ENCODE measurements at places on chromosomes 2 and 18.
A peak's percentile ranks its signal among the peaks of the same experiment; 100 is the strongest.

GRCh38 chr2:67393237-67393636 lies 3.9 kb upstream of the ETAA1 start:
- DNase-seq = no peak

DNA sequence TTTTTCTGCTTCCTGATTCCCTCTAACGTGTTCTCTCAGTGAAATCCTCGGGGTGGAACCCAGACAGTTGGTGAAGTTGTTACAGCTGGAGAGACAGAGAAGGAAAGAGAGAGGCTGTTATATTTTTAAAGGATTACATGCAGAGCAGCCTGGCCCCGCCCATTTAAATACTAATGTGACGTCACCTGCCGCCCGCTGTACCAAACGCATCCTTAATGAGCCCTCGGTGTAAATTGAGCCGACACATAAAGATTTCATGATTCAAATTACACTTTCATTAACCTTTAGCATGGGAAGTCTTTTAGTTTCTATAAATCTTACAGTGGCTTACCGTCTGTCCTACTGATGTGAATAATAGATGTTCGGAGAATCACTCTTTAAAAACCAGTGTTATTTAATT lies 164.0 kb upstream of the SIX3 start:
- DNase-seq = no peak

DNA sequence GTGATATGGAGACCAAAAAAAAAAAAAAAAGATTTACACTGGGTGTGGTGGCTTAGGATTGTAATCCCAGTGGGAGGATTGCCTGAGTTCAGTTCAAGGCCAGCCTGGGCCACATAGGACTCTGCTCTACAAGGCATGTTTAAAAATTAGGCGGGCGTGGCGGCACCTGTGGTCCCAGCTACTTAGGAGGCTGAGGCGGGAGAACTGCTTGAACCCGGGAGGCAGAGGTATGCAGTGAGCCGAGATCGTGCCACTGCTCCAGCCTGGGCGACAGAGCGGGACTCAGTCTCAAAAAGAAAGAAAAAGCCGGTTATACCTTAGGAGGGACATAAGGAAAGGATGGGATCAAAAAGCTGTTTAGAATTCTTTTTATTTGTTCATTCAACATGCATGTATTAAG lies 707 bp upstream of the SPDYA start:
- no peak for DNase-seq

- no peak for DNase-seq
These were observed 104.7 kb downstream of the VSNL1 start for GRCh38 chr2:17644997-17645720.

- DNase-seq = no peak
These were observed 7.6 kb downstream of the GPR148 start for GRCh38 chr2:130736487-130736886.

DNA sequence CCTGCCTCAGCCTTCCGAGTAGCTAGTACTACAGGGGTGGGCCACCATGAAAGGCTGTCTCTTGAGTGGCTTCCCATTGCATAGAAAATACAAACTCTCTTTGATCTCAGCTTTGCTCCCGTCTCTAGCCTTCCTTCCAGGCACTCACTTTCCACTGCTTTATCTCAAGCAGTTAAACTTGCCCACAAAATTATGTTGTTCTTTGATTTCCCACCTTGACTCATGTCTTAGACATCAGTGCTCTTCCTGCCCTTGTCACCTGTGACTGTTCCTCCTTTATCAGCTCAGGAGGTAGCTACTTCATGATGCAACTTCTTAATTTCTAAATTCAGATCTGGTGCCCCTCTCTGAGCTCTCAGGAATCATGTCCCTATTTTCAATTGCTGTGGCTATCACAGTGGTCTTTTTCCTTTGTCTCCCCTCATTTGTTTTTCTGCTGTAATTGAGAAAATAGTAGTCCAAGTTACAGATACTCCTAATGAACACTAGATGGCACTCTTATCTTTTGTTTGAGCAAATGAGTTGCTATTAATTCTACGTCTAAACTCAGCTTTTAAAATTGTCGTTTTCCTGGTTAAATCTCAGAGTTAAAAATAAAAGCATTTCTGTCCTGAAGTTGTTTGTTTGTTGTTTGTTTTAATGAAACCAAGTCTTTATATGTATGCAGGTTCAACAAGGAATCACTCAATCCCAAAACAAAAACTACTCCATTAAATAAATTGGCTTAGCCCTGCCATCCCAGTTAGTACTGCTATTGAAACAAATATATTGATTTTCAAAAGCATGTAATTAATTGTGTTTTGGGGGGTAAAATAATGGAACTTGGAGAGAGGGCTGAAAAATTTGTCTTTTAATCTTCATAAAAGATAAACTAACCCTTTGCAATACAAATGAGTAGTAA lies 46.9 kb upstream of the GREB1L start:
- no peak for DNase-seq

DNA sequence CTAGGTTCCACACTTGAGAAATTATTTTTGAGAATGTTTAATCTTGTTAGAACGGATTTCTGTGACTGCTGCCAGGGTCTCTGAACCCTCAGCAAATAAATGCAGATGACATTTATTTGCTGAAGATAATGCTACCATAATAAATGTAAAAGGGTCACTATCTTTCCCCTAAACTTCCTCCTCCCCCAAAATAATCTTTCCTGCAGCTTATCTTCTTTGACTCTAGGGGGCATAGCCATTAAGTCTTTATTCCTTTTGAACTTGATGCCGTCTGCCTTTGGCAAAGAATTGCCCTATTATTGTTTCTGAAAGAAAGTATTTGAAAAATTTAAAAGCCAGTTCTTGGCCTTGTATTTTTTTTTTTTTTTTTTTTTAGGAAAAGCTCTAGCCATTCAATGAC lies 63.6 kb upstream of the ACSL3 start:
- no peak for DNase-seq

- DNase-seq = no peak
These were observed 8.9 kb downstream of the FBXO36 start for GRCh38 chr2:229931241-229931640.

DNA sequence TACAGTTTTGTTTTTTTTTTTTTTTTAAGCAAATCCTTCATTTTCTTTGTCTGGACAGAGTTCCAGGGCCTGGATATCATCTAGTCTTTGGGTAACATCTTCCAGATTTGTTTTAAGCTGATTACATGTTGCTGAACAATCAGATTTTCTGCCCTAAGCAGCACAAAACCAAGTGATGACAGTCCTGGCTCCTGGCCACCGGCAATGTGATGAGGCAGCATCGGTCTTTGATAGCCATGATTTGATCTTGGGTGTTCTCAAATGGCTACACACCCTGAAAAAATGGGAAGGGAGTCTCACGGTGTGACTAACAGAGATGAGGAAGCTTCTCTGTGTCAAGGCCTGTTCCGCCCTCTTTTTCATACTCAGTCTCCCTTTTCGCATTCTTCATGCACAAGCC lies 708.6 kb upstream of the ZEB2 start:
- no peak for DNase-seq

DNA sequence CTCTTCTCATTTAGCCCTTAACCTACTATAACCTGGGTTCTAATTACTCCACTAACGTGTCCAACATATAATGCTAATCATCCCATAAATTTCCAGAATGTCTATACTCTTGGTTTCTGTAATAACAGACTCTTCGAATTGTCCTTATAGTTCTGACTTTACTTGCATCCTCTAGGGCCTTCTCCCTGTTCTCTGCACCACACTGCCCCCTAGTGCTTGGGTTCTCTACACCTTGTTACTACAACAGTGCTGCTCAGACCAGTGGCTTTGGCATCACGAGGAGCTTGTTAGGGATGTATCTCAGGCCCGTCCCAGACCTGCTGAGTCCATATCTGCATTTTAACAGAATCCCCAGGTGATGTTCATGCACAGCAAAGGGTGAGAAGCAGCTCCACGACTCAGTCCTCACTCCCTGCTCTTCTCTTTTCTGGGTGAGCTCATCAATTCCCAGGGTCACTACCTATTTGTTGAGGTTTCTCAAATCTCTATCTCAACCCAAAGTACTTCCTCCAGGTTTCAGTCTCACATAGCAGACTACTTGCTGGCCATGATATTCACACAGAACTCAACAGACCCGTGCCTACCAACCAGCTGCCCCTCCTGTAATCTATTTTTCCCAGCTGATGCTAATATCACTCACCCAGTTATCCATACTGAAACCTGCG lies 14.5 kb upstream of the DDX1 start:
- peak; percentile 88 for DNase-seq

- no peak for DNase-seq
These were observed 2.0 kb downstream of the IGFBP2 start for GRCh38 chr2:216635171-216635570.

DNA sequence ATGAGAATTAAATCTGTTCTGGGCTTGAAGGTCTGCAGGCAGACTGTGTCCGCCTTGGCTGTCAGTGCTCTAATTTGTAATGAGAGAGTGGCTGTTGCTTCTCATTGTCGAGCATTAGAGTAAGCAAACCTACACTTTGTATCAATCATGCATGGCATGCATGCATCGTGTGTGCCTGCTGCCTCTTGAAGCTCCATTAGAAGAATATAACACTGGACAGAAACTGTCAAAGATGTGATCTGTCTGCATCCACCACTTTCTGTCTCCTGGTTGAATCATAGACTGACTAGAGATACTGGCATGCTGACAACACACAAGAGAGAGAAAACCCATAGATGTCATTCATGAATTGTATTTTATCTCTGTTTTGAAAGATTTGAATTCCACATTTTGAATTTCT lies 275.0 kb upstream of the NXPH2 start:
- no peak for DNase-seq

GRCh38 chr2:120986898-120987650 lies 251.4 kb downstream of the GLI2 start:
- DNase-seq = no peak

DNA sequence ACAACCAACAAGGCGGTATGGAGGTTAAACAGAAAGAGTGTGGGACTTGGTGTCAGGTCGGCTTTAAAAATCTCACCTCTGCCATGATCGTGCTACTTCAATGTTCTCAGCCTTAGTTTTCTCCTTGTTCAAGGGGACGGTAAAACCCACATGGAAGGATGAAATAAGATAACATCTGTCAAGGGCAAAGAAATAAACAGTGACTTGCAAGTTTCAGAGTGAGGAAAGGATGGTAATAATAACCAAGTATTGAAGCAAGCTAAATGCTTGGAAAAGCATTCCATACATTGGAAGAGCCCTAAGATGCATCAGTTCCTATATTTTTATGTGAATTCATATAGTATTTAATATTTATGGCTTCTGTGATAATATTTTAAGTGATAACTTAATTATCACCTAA lies 29.8 kb upstream of the LMAN1 start:
- no peak for DNase-seq

DNA sequence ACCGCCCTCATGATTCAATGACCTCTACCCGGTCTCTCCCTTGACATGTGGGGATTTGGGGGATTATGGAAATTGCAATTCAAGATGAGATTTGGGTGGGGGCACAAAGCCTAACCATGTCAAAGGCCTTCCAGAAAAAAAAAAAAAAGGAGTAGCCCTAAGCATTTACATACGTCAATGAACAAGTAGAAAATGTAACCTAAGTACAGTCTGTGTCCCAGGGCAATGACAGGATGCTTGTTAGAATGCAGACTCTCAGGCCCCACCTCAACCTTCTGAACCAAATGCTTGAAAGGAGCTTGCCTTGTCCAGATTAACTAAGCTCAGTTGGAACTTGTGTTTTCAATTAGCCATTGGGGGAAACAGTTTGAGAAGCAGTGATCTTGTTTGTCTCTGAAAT lies 802.1 kb downstream of the CPS1 start:
- DNase-seq = no peak

GRCh38 chr2:217242947-217243346 lies 383.1 kb upstream of the TNP1 start:
- DNase-seq = no peak

DNA sequence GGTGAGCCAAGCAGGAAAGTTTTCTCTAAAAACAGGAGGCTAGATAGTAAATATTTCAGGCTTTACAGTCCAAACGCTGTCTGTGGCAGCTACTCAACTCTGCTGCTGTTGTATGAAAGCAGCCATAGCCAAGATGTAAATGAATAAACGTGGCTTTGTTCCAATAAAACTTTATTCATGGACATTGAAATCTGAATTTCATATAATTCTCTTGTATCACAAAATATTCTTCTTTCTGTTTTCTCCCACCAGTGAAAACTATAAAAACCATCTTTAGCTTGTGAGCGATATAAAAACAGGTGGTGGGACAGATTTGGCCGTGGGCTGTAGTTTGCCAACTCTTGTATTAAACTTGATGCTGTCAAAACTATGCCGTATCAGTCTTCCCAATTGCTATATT lies 333.0 kb downstream of the PTPRM start:
- DNase-seq = no peak

DNA sequence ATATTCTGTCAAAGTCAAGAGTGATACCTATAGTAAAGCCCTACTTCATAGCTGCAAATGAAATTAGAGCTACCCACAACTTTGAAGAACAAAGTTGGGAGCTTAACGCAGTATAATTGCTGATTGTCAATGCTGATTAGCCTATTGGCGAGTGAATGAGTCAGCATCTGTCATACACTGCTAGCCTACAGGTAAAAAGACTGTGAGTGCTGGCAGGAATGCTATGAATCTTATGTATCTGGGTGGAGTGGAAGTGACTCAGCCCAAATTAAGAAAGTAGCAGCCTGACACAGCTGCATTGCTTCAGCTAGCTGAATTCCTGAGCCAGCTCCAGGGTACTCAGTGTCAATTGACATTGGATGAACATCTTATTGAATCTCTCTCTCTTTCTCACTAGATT lies 179.4 kb upstream of the DCC start:
- no peak for DNase-seq

DNA sequence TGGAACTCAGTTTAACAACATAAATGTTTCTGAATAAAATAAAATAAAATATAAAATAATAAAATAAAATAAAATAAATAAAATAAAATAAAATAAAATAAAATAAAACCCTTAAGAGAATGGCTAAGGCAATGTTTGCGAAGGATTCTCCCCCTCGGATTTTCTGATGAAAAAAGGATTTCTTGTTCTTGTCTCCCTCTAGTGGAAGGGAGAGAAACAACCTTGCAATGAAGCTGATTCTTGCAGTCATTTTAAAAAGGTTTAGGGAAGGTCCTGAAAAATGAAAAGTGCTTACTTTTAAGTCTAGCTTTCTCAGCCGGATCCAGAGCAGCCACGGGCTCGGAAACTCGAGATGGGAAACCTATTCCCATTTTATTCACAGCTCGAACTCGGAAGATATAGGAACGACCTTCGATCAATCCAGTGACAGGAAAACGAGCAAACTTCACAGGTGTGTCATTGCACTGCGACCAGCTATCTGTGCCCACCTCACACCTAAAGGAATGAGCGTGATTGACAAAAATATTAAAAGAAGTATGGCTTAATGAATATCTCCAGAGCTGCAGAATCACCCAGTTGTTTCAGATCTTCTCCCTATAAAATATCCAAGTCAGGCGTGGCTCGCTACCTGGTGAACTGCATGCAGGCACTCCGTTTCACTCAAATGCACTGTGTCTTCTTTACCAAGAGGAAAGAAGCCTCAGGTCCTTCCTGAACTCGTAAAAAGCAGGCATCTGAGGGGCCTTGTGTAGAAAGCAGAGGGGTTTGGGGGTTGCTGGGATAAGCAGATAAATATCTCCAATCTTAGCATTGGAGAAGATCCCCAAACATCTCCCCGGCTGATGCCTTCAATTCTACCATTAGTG lies 68.1 kb downstream of the MYOM1 start:
- DNase-seq = no peak

Measured in effector CD4-positive, alpha-beta T cell (primary cell).